Stimulated activated CD8-positive, alpha-beta memory T cell treated with anti-CD3 and anti-CD28 coated beads, Interleukin-4, amount 100 ng/mL, for 4 hours (primary cell): ENCODE measurements at places on chromosomes 5 and 9.

DNA sequence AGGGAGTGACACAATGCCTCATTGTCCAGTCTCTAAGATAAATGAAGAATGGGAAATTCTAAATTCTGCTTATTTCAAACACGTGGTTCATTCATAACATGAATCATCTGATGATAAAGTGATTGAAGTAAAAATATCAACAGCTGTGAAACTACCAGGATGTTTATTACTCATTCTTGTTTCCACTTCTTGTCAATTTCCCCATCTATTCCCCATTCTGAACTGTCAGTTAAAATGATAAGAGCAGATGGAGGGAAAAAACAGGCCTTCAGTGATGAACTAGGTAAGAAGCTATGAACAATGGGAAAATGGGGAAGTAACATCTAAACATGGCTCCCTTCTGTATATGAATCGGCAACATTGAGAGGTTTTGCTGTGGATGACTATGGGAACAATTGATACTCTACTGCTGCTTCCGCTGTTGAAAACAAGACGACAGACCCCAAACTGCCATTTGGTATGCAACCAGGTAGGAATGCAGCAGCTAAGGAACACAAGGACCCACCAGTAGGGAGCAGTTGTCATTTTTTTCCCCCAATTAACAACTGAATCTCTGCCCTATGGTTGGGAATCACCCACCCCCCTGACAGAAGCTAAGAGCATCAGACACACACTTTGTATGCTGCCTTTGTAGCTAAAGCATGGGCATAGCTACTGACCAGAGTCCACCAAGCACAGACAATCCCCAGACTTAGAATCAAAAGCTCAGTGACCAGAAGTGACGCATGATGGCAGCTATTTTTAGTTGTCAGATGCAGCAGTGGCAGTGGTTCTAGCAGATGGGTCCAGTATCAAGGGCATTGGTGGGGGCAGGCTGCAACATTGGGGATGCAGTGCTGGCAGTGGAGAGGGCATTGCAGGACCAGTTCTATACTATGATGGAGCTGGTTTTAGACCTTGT, 52.9 kb upstream of the ZNF366 start:
- no peak for DNase-seq

DNA sequence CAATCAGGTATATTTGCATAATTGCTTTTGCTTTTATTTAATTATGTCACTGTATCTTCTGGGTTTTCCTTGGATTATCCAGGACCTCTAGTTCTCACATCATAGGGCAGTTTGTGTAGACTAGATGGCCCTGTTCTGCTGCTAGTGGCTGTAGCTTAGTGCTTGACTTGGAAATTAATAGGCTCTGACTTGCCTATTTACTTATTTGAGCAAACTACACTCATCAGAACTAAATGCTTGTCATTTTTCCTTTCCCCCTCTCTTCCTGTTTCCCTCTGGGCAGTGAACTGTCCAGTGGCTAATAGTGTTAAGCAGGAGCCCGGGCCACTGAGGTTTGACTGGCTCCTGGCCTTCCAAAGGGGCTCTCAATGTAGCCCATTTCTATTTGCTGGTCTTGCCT, 135.7 kb downstream of the MAN2A1 start:
- no peak for DNase-seq

- DNase-seq: no peak
Observed at GRCh38 chr5:174315471-174315870, 270.0 kb downstream of the NSG2 start.

- DNase-seq: no peak
Observed at GRCh38 chr5:62795926-62796325, 217.3 kb downstream of the LRRC70 start.

- DNase-seq: no peak
Observed at GRCh38 chr9:91157883-91158282, 203.8 kb downstream of the AUH start.

GRCh38 chr5:150638053-150638444, 2.4 kb upstream of the SYNPO start:
- no peak for DNase-seq

GRCh38 chr9:38032266-38033110, 36.5 kb downstream of the SHB start:
- DNase-seq: no peak

GRCh38 chr5:1800472-1801221, 560 bp upstream of the NDUFS6 start:
- DNase-seq: no peak

- DNase-seq: no peak
Observed at GRCh38 chr5:54304040-54304439, 6.3 kb downstream of the ARL15 start.

GRCh38 chr9:120938851-120939250, 12.3 kb upstream of the TRAF1 start:
- DNase-seq: no peak

- no peak for DNase-seq
Observed at GRCh38 chr5:127834554-127834953, 131.4 kb downstream of the CCDC192 start.

DNA sequence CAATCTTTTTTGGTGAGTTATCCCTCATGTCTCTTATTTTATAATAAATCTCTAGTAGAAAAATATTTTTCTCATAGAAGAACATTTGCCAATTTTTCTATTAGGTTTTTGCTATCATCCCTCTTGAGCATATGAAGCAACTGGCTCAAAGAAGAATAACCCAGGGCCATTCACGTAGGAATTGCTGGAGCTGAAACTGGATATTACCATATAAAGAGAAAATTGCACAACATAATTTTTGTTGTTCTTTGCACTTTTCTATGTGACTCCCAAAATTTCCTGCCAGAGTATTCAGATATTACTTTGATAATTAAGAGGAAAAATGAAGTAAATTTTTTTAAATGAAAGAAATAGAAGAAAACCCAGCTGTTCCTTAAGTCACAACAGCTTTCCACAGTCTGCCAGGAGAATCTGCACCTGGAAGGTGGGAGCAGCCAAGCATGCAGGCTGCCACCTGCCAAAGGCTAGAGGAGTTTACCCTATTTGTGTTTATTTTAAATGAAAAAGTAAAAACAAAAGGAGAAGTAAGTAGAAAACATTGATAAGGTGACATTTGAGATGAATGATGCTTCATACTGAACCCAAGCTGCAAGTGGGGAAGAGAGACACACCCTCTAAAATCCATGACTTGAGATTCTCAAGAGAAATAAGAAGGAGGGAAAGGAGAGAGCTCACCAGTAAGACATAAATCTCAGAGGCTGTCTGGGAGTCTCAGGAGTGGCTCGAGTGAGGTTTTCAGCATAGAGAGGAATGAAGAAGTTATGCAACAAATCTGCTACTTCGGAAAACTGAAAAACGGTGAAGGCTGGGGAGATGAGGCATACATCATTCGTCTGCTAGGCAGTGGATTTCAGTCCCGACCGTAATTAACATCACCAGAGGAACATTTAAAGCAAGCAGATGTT, 31.5 kb upstream of the FREM1 start:
- no peak for DNase-seq

DNA sequence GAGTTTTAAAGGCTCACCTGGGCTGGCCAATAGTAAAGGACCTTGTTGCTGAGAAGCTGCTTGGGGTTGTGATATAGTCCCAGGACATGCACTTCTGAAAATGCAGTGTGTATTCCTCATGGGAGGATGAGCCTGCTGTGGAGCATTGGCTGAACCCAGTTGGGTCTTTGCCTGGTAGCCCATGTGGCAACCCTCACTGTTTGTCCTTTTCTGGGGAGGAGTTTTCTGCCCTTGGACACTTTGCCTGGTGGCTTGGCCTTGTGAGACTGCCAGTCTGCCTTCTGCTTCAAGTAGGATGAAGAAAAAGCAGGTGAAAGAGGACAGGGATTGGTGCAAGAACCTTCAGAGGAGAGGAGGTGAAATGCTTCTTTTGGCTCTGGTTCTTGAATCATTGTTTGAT, 4.0 kb downstream of the TENT4A start:
- DNase-seq: no peak

DNA sequence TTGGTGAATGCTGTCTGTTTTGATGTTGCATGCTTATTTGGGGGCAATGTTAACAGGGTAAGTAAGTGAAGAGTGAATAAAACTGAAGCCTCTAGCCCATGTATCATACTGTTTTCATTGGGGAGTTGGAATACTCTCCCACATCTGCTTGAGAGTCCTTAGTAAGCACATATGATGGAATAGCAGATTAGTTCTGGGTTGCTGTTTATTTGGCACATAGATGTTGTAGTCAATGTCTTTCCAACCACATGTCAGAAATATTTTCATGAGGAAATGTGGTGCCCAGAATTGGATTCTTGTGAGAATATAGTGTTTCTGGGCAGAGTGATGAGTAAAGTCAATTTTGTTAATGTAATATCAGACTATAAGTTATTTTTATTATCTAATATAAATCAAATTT, 611.7 kb upstream of the FTMT start:
- DNase-seq: no peak

DNA sequence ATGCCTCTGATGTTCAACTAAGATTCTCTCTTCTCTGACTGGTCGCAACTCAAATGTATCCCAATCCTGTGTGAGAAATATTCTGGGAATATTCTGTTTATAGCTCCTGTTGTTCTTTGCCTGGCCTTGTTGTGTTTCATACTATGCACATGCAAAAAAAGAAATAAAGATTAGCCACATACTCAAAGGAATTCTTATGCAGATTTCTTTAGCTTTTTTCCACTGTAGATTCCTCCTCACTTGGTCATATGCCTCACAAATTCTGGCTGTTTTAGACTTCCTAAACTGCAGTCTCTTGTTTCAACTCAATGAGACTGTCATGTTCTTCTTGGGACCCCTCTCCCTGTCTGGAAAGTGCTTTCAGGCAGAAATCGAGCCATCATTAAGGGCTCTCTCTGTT, 217.5 kb upstream of the SH3GL2 start:
- no peak for DNase-seq

GRCh38 chr5:95164861-95165260, 120.0 kb downstream of the MCTP1 start:
- no peak for DNase-seq

- no peak for DNase-seq
Observed at GRCh38 chr5:17118631-17119030, 98.8 kb upstream of the BASP1 start.

DNA sequence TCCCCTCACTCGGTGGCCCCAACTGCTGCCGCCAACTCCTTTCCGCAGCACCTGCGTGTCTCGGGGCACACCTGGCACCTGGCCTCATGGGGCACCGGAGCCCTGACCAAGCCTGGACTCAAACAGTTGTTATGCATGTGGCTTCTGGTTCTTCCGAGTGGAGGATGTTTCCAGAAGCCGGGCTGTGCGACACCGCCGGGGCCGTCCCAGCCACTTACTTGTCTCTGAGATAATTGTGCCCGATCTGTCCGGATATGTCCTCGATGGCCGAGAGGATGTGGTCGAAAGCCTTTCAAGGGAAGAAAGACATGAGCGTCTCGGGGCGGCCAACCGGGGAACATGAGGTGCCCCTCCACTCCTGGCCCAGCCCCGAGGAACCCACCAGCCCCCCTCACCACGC, 38.4 kb downstream of the EXOC3 start:
- DNase-seq: no peak

GRCh38 chr9:101516655-101517054, 17.0 kb upstream of the RNF20 start:
- DNase-seq: no peak

- DNase-seq: no peak
Observed at GRCh38 chr9:83987402-83987791, 6.8 kb downstream of the RMI1 start.

DNA sequence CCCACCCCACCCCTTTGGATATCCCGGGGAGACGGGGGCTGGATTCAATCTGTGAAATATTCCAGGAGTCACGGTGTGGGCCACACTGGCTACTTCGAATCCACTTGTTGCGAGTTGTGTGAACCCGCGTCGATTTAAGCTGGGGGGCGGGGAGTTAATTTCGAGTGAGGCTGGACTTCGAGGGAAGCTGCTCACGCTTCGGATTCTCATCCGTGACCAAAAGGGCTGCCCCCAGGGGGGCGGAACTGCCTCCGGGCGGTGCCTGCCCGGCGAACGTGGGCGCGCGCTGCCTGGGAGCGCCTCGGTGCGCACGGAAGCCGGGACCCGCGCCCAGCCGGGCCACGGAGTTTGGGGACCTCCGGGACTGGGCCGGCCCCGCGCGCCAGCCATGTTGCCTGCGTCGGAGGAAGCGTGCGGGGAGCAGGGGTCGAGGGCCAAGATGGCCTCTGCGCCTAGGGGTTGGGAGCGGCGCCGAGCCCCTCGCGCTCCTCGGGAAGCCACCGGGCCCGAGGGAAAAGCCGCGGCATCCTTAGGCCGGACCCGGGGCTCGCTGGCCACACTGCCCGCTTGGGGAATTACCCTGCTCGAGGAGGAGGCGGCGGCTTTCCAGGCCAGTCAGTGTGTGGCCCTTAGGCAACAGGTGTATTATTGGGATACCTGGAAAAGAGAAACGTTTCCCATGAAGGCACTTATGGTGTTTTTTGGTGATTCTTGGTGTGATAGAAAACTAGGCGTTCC, 975 bp downstream of the OCLN start:
- no peak for DNase-seq

GRCh38 chr5:174324680-174325079, 279.2 kb downstream of the NSG2 start:
- DNase-seq: no peak

- DNase-seq: no peak
Observed at GRCh38 chr5:112930082-112930344, 8.0 kb upstream of the REEP5 start.

DNA sequence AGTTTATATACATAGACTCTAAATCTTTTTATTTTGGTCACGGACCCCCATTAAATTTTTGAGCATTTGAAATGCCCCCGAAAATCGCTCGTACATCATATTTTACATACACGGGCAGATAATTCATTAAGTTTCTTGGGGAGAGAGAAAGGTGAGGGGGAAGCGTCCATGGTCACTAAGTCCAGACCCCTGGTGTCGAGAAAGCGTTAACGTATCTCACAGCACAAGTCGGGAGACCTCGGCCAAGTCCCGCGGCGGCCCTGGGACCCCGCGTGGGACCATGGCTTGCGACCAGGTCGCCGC, 794 bp downstream of the PTBP3 start:
- no peak for DNase-seq

GRCh38 chr5:112732131-112732530, 5.6 kb upstream of the APC start:
- no peak for DNase-seq

DNA sequence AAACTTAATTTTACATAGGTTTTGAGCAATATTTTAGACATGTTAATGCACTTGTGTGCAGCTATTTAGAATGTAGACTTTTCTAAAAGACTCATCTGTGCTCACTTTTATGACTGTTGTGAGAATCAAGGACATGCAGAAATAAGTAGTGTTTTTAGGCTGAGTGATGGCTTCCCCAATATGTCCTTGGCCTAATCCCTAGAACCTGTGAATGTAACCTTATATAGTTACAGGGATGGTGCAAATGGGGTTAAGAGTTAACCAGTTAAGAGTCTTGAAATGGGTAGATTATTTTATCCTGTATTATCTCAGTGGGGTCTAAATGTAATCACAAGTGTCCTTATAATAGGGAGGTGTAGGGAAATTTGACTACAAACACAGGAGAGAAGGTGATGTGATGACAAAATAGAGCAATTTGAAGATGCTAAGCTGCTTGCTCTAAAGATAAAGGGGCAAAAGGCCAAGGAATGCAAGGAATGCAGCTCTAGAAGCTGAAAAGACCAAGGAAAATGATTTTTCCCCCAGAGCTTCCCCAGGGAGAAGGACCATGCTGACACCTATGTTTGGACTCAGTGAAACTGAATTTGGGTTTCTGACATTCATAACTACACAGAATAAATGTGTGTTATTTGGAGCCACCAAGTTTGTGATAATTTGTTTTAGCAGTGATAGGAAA, 298.0 kb upstream of the PAPPA start:
- DNase-seq: no peak

- DNase-seq: no peak
Observed at GRCh38 chr5:135422419-135422818, 23.4 kb upstream of the MACROH2A1 start.
